ENCODE measurements at places on chromosomes 2 and 18.

DNA sequence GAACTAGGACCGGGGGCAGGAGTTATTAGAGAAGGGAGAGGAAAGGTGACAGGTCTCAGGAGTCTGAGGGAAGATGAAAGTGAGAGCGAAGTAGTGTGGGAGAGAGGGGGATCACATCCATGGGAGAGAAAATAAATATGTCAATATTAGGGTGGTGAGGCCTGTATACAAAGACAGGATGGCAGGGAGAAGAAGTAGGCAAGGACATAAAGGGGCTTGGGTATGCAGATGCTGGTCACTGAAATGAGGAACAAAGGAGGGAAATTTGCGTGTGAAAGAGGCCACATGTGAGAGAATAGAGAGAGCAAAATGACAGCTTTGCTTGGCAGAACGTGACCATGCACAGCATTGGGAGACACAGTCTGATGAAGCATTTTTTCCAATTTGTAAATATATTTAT is 13.6 kb downstream of the METAP1D start:
- no peak for DNase-seq

- DNase-seq, result no peak
These were observed 362.8 kb downstream of the FBXO15 start for GRCh38 chr18:73784853-73785252.

- no peak for DNase-seq
These were observed 93.2 kb downstream of the CACNB4 start for GRCh38 chr2:152005607-152006006.

DNA sequence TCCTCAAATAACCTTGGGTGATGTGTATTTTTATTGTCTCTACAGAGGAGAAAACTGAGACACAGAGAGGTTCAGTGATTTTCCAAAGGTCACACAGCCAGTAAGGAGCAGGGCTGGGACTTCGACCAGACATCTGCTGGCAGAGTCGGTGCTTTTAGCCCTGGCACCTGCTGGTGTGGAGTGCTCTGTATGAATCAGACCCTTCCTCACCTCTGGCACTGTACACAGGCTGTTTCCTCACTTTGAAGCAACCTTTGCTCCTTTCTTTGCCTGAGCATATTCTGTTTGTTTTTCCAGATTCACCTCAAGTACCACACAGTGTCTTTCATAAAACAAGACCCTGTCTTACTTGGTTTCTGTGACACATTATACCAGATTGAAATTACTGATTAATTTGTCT is 107.9 kb downstream of the DPP10 start:
- no peak for DNase-seq

GRCh38 chr2:12754643-12755042 is 37.9 kb downstream of the TRIB2 start:
- DNase-seq, result no peak
